ENCODE measurements at places on chromosomes 16 and 17. TPM values are rescaled to one million over a fixed set of nuclear protein-coding genes. Genes with fewer than 3 reads are reported as not detected.
A peak's percentile ranks its signal among the peaks of the same experiment; 100 is the strongest.

Gene MPP3
- total RNA-seq, result 0.11 TPM

Gene IGF2BP1
- not detected for total RNA-seq

Gene HES7
- total RNA-seq, result 0.23 TPM

Gene CBX8
- total RNA-seq, result 4.9 TPM

DNA sequence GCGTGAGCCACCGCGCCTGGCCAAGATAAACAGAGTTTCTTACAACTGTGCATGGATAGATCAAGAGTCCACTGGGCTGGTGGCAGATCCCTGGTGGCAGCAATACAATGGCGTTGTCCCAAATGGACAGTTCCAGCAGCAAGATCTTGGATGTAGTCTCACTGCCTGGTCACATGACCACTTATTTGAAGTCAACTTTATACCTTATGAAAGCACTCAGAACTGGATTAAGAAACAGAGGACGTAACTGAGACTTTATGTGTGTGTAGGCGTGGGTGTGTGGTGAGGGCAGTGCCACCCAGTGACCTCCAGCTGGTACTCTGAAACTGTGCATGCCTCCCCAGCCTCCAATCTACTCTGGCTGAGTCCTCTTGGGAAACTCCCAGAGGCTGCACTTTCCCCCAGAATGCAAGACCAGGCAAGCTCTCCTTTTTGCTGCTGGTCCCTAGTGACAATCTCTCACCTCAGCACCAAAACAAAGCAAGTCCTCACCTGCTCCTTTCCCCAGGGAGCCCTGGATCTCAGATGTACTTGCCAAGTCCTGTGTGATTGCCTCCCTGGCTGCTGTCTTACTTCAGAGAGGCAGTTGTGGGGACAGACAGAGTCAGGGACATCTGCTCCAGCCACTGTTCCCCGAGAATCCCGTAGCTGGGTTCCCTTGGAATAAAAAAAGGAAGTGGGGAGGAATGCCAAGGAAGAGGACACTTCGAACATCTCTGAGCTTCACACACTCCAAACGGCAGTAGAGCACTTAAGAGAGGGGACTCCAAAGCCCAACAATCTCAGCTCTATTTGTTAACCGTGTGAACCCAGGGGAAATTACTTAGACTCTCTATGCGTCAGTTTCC, 11.7 kb upstream of the ST6GALNAC2 start:
- DNase-seq, result no peak

DNA sequence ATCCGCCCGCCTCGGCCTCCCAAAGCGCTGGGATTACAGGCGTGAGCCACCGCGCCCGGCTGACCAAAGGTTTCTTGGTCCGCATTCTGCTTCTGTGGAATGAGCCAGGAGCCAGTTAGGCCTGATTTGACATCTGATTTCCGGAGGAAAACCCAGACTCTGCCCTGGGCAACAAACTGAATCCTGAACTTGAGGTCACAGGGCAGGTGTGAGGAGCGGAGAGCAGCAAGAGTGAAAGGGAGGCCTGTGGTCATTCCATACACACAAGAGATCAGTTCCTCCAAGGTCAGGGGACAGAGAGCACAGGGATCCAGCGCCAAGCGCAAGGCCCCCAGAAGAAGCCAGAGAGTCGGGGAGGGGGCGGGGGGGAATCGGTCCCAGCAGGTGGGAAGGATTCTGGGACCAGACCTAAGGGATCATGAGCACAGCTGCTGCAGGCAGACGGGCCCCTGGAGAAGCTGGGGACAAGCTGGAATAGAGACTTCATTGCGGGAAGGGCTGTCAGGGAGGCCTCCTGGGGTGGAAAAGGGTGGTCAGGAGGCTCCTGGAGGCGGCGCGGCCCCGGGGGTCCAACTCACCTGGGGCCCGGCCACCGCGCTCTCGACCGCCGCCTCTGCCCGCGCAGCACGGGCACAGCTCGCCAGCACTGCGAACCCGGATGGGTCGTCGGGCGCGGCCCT, 436 bp downstream of the SHPK start:
- DNase-seq, result no peak

DNA sequence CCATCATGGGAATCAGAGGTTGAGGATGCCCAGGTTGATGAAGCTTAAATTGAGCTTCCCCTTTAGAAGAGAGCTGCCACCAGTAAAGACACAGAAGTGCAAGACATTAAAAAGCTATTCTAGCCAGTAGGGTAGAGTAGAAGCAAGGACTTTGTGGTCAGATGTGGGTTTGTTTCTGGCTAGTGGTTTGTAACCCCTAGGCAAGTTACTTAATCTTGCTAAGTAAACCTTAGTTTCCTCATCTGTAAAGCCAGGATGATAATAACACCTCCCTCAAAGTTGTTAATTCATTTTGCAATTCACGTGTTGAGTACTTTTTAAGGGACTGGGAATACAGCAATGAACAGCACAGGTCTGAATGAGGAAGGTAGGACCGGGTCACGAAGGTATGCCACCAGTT, 3.6 kb downstream of the SNTB2 start:
- DNase-seq, result no peak

- no peak for DNase-seq
Measured at GRCh38 chr17:50640686-50641351, 6.1 kb downstream of the ABCC3 start.

- DNase-seq, result peak; percentile 86
Measured at GRCh38 chr16:89723279-89724250, 2.2 kb downstream of the ZNF276 start.

GRCh38 chr17:17300624-17301568, 2.3 kb upstream of the NT5M start:
- DNase-seq, result peak; percentile 64

DNA sequence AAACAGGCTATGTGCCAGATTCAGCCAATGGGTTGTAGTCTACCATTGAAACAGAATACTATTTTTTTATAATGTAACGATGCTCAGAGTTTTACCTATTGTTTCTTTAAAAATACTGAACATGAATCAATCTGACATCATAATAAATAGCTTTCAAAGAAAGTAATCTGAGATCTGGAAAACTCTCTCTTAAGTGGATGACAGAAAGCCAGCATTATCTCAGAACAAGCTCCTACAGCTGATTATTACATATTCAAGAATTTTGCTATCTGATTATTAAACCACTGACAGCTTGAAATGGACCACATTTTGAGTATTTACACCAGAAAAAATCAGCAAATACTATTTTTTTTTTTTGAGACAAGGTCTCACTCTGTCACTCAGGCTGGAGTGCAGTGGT, 484.2 kb upstream of the SOX9 start:
- DNase-seq, result no peak

DNA sequence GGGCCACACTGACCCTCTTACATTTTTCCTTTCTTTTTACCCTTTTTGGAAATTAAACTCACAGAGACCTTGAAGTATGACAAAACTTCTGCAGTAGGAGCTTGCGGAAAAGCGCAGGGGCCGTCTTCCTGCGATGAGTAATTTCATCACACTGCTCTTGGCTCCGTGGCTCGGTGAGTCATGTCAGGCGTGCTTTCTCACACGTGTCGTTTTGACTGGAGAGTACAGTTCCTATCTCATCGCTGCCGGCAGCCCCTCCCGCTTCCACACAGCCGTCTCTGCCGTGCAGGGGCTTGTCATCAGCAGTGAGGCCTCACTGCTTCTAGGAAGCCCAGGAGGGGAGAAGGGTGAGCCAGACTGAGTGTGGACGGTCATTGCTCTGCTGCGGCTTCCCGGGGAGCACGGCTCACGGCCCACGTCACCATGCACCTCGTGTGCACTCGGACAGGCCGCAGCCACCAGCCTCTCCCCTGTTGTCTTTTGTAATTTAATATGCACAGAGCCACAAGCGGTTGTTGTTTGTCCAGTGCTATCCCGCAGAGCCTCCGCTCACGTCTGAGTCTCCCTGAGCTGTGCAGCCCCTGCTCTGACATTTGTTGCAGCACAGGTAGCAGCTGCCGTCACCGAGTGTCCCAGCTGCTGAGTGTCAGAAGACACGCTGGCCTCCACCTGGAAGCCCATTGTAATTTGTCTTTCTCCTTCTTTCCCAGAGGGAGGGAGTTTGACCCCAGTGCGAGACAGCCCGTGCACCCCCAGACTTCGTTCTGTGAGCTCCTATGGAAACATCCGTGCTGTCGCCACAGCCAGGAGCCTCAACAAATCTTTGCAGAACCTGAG, 99.4 kb upstream of the CHMP6 start:
- peak; percentile 76 for DNase-seq

- DNase-seq, result no peak
Measured at GRCh38 chr16:12265108-12265507, 288.6 kb downstream of the SNX29 start.

All from activated naive CD8-positive, alpha-beta T cell treated with anti-CD3 and anti-CD28 coated beads, Interleukin-2, amount 10 ng/mL, durations not matched to agents 7 days and 5 days (primary cell).